DMS 273 treated with DMSO at 0.1 percent for 48 hours (cell line): ENCODE measurements at places on chromosomes 3 and 15.

DNA sequence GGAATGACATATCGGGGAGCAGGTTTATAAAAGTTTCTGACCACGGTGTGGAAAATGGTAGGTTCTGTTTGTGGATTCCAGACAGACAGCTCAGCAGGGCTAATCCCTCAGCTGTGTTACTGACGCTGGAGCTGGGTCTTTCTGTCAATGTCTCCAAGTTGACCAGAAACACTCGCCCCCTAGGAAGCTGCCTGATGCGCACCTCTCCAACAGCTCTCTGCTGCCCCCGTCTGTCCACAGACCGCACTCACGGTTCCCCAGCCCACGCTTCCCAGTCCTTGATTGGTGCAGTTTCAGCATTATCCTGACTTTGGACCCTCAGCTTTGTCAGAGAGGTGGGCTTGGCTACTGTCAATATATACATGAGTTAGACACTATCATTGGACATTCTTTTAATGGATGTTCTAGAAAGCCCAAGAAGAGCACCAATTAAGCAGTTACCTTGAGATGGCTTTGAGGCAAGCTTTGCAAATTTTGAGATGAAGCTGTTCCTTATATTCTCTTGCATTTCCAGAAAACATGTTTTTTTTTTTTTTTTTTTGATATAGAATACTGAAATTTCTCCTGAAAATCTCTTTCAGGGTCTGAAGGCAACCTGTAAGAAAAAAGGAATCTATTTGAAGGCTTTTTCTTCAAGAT lies 98.9 kb upstream of the TBC1D5 start:
- DNase-seq = peak; percentile 1

DNA sequence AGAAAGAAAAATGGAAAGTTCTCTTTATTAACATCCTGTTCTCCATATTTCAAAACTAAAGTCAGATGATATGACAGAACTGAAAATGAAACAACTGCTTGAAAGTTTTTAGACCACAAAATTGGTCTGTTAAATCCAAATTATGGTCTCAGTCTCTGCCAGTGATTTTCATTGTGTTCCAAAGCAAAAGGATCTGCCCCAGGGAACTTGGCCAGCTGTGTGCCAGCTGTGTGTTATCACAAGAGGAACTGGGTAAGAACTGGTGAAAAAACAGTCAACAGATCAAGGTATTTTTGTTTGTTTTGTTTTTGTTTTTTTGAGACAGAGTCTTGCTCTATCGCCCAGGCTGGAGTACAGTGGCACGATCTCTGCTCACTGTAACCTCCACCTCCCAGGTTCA lies 323.3 kb downstream of the CTNNB1 start:
- DNase-seq = no peak

DNA sequence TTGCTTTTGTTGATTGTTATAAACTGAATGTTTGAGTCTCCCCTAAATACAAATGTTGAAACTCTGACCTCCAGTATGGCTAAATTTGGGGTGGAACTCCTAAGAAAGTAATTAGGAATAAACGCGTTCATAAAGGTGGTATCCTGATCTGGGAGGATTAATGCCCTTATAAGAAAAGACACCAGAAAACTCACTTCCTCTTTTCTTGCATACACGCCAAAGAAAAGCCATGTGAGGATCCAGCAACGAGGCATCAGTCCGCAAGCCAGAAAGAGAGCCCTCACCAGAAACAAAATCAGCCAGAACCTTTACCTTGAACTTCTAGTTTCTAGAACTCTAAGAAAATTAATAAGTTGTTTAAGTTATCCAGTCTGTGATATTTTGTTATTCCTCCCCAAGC lies 37.4 kb upstream of the AZI2 start:
- DNase-seq = no peak

GRCh38 chr3:58613236-58614132 lies 36.3 kb upstream of the FAM107A start:
- no peak for DNase-seq

- no peak for DNase-seq
These were observed 56.5 kb downstream of the ZNF385D start for GRCh38 chr3:21694506-21694905.

- DNase-seq = no peak
These were observed 606 bp upstream of the CD96 start for GRCh38 chr3:111541391-111541790.

- DNase-seq = no peak
These were observed 204.8 kb downstream of the RSRC1 start for GRCh38 chr3:158314426-158315357.

GRCh38 chr15:34358367-34358766 lies 8.6 kb downstream of the LPCAT4 start:
- no peak for DNase-seq

DNA sequence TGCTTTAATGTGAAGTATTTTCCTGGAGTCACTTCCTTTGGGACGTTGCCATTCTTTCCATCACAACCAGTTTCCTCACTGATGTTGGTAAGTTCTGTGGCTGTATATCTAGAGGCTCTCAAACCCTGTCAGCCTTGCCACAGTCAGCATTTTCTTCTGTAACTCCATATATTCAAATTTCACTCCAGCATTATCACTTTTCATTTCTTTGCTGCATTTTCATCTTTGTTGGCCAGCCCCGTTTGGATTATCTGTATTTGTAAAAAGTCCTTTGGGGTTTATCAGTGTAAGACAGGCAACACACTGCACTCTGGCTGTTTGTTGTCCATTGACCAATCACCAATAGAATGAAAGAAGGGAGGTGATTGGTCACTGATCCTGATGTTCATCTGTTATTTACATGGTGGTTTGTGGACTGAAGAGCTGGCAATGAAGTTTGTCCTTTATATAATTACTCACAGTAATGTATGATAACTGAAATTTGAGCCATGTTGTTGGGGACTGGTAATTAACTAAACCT lies 20.3 kb downstream of the GMPS start:
- DNase-seq = no peak

- DNase-seq = no peak
These were observed 59.0 kb downstream of the SLC12A1 start for GRCh38 chr15:48265135-48265534.

DNA sequence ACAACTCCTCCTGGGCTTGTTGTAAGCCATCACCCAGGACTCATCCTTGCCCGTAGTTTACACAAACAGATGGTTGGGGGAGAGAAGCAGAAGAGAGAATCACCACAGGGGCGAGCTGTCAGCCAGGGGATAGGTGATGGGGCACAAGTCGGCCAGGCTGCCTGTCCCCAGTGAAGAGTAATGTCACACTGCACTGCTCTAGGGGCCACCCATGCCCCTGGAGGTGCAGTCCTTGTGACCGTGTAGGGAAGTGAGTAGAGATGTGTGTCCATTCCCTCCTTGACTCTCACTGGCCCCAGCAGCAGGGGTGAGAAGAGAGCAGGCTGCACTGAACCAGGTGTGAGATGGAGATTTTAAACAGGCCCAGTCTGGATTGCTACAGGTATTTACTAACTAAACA lies 17.1 kb upstream of the PRSS50 start:
- DNase-seq = no peak

GRCh38 chr3:87924485-87924884 lies 134.3 kb downstream of the CGGBP1 start:
- DNase-seq = no peak

GRCh38 chr3:114597871-114598270 lies 304.0 kb downstream of the TIGIT start:
- DNase-seq = no peak

DNA sequence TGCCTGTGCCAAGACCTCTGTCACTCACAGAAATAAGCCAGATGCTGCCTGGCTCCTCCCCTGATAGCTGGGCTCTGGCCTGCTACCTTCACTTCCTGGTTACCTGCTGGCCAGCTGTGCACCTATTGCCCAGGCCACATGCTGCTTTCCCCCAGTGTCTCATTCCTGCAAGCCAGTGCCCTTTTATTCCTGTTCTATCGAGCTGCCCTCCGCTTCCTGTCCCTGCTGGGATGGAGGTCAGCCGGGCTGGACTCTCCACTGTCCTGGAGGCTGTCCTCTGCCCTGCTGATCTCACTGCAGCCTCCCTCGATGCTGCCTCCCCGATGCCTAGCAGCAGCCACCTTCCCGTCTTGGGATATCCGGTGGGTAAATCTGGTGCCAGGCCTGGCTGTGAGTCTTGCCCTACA lies 37.0 kb upstream of the SNRPA1 start:
- no peak for DNase-seq

DNA sequence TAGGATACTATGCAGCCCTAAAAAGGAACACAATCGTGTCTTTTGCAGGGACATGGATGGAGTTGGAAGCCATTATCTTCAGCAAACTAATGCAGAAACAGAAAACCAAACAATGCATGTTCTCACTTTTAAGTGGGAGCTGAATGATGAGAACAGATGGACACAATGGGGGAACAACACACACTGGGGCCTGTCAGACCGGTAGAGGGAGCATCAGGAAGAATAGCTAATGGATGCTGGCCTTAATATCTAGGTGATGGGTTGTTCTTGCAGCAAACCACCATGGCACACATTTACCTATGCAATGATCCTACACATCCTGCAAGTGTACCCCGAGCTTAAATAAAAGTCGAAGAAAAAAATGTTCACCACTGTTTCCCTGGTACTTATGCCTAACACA lies 17.5 kb downstream of the SENP7 start:
- no peak for DNase-seq

GRCh38 chr3:37138816-37139215 lies 35.6 kb downstream of the LRRFIP2 start:
- no peak for DNase-seq
